Activated T-helper 17 cell treated with anti-CD3 and anti-CD28 coated beads, Interleukin-2, amount 50 U/mL, for 72 hours (primary cell): ENCODE measurements at places on chromosomes 4 and X. TPM values are rescaled to one million over a fixed set of nuclear protein-coding genes. Genes with fewer than 3 reads are reported as not detected.

GRCh38 chrX:133655275-133656265 is 240.3 kb upstream of the GPC4 start:
- ATAC-seq, result no peak

DNA sequence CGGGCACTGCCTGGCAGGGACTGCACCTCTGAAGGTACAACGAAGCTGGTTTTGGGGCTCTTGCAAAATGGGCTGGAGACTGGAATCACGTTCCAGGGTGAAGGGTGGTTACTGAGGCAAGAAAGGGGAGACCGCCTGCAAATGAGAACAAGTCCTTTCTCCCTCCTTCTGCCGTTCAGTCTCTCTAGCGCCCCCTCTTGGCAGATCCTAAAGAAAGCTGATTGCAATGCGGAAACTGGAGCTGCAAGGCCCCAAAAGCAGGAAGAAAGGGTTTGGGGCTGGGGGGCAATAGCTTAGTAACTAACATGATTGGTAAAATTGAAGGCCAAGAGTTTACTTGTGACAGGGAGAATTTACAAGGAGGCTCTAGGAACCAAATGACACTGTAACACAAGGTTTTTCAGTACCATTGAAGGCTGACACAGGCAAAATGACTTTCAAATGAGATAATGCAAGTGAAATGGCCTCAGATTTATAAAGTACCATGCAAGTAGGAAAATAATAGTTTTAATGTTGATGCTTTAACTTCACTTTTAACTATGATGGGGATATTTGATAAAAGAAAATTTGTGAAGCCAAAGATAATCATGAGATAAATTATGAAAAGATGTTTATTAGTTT is 222.7 kb upstream of the HAND2 start:
- no peak for ATAC-seq

Gene PRR32
- not detected for total RNA-seq

- no peak for ATAC-seq
These were observed 443.6 kb upstream of the AR start for GRCh38 chrX:67100031-67100884.

Gene AADAT
- not detected for total RNA-seq

- ATAC-seq, result no peak
These were observed 101.0 kb downstream of the OPHN1 start for GRCh38 chrX:68332201-68332731.

Gene PFKFB1
- total RNA-seq, result 0.42 TPM

Gene REST
- 39.5 TPM for total RNA-seq

Gene BEND2
- not detected for total RNA-seq

Gene NSDHL
- total RNA-seq, result 20.2 TPM

DNA sequence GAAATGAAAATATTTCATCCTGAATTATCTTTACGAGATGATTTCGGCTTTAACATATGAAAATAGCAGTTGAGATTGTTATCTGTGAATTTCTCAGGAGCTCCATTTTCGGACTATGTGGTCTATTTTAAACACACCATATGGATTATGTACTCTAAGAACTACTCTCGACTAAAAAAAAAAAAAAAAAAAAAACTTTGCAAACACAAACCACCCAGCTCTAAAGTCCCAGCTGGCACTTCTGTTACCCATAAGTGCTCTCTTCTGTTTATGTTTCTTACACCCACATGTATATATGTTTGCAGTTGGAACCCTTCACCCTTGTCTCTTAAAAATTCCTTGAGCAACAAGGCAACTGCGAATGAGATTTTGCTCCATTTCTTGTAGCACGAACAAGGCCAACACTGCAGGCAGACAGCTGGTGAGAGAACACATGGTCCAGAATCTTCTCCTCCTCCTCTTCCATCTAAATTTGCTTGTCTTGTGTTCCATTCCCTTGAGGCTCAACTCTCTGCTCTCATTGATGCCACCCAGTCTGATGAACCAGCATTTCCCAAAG is 172.7 kb upstream of the HCCS start:
- no peak for ATAC-seq

Gene CCKAR
- total RNA-seq, result not detected

DNA sequence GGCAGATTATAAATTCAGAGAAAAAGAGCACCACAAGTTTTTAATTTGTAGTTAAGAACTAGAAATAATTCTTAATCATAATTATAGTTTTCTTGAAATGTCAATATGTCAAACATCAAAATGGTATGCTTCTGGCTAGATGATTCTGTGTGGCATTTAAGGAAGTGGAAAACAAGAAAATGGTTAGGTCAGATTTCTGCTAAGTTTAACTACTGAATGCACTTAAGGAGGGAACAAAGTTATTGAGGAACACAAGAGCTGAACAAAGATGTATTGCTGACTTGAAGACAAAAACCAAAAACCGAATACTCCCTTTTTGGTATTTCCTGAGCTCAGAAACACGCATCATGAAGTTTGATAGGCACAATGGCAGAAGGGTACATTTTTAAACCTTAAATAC is 58.7 kb upstream of the GPR34 start:
- no peak for ATAC-seq

Gene GNRHR
- total RNA-seq, result not detected

- ATAC-seq, result no peak
These were observed 125.1 kb downstream of the RAPGEF2 start for GRCh38 chr4:159227984-159228383.

DNA sequence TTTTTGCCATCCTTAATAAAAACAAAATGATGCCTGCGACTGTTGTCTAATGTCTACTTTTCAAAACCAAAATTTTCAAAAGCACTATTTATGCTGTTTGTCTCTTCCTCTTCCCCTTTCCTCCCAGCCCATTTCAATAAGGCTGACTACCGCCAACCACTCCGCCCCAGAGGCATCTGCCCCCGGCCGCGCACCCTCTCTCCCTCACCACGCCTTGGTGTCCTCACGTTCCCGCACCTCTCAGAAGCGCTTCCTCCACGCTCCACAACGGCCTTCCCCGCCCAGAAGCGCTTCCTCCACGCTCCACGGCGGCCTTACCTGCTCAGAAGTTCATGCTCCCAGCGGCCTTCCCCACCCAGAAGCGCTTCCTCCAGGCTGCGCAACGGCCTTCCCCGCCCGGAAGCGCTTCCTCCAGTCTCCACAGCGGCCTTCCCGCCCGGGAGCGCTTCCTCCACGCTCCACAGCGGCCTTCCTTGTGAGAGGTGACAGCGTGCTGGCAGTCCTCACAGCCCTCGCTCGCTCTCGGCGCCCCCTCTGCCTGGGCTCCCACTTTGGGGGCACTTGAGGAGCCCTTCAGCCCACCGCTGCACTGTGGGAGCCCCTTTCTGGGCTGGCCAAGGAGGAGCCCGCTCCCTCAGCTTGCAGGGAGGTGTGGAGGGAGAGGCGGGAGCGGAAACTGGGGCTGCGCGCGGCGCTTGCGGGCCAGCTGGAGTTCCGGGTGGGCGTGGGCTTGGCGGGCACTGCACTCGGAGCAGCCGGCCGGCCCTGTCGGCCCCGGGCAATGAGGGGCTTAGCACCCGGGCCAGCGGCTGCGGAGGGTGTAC is 490.4 kb upstream of the ZFP42 start:
- no peak for ATAC-seq

DNA sequence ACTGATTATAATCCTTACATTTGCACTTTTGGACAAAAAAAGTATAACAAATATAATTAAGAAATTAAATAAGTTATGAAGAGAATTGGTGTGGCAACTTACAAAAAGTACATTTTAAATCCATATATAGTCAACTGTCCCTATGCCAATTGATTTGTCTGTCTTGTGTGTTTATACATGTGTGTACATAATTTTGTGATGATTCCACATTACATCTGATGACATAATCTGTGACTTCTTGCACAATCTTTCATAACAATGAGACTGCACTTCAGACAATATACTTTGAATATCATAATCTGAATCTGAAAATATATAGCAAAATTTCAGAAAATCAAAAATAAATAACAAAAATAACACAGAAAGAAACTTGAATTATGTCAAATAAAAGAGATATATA is 953.4 kb downstream of the FAT4 start:
- ATAC-seq, result no peak

- ATAC-seq, result no peak
These were observed 54.9 kb upstream of the LGI2 start for GRCh38 chr4:25085671-25086070.

DNA sequence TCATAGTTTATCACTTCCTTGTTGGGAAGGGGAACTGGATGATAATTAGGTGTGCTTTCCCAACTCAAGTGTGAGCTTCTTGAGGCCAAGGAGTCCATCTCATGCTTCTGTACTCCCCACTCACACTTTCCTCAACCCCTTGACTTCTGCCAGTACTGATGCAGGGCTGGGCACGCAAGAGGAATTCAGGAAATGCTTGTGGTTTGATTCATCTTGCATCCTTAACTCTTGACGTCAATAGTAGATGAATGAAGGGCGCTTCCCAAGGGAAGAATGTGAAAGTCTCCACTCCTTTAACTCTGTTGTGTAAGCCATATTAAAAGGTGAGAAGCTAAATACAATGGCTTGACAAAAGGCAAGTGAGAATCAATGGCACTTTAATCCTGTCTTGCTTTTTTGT is 101.8 kb downstream of the AGTR2 start:
- no peak for ATAC-seq

Gene XK
- not detected for total RNA-seq

DNA sequence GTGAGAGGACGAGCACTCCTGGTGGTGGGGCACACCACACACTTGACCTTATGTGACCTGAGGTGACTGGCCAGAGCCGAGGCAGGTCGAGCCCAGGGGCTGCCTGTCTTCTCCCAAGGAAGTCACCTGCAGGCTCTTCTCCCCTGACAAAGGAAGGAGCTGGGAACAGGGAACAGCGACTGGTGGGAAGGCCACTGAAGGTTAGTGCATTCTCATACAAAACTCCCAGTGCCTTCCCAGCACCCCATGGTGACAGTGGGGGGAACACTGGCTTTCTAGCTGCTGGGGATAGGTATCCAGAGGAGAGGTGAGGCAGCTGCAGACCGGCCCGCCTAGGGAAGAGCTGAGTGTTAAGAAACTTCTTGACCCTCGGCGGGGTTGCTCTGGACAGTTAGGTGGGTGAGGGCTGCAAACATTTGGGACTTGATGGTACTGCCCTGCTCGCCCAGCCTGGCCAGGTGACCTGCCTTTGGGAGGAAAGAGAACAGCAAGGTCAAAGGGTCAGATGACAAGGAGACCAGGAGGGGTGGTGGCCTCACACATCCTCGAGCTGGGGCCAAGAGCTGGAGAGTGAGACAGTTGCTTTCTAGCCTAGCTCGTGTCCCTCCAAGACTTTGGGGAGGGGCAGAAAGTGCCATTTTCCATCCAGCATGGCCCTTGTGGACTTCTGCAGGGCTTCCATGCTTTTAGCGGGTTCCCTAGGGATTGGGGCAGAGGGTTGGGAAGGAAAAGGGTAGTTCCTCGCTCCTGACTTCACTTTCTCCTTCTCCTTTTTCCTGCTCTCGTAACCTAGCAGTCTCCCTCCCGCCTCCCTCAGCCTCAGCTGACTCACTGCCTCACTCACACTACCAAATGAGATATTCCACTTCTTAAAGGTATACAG is 2.7 kb downstream of the NALF2 start:
- ATAC-seq, result no peak

DNA sequence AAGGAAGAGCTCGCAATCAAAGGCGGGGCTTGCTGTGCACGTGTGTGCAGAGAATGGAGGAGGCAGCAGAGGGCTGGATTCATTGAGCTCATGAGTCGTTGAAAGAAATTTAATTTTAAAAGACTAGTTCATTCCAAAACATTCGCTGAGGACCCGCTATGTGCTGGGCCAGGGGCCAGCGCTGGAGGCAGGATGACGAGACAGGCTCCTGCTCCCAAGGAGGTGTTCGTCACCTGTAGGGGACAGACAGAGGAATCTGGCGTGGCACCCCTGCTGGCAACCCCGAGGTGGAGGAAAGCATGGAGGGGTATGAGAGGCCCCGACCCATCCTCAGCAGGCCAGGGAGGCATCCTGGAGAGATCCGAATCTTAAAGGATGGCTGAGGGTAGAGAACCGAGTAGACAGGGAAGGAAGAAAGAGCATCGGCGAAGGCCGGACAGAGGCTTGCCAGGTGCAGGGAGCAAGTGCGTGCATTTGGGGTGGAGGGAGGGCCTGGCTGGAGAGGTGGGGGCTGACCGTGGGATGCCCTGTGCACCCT is 96.4 kb downstream of the CPZ start:
- no peak for ATAC-seq

DNA sequence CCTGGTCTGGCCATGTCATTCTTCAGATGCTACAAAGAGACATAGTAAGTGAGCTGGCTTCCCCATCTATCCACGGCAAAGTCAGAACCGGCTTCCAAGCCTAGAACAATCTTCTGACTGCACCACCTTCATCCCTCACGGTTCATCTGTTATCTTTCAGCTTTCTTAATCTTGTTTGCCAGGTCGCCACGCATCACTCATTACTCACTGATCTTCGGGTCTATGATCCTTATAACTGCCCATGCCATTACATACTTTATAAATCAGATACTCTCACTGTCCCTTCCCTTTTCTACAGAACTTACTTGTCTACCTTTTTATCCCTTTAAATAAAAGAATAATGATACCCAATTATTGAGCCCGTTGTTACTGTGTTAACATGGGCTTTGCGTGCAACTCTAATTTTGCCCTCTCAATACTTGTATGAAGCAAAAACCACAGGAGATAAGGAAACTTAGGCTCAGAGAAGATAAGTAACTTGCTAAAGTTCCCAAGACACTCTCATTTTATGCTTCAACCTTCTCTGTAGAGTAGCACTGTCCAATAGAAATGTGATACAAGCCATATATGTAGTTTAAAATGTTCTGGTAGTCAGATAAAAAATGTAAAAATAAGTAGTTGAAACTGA is 171.7 kb downstream of the AMELX start:
- ATAC-seq, result no peak
